ENCODE measurements at places on chromosomes 5 and 9.

GRCh38 chr5:75037106-75037505, 15.3 kb downstream of the GCNT4 start:
- no peak for DNase-seq

DNA sequence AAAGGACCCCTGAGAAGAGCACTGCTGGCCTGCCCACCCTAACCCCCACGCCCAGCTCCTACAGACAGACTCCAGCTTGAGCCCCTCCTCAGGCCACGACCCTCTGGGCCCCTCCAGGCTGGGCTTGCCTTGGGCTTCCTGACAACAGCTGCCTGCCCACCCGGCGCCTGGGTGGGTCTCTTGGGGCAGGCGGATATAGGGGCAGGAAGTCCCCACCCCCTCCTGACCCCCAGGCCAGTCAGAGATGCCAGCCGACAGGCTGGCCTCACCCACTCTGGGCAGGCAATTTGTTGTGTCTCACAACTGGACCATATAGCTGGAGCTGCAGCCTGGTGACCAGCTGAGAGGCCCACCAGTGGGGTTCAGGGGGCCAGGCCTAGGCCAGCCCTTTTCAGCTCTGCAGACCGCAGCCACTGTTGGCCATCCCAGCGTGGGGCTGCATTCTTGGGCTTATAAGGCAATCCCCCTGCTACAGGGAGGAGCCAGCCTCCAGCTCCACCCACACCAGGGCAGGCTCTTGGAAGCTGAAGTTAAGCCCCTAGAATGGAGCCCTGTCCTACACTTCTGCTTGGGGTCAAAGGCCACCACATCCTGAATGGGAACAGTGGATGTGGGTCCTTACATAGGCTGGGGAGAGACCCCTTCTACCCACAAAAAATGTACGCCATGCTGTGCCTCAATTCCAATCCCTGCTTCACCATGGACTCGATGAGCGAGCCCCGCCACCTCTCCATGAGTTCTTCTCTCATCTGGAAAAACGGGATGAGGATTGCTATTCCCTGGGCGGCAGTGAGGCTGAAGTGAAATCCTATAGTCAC, 2.0 kb downstream of the PDLIM7 start:
- DNase-seq, result no peak

DNA sequence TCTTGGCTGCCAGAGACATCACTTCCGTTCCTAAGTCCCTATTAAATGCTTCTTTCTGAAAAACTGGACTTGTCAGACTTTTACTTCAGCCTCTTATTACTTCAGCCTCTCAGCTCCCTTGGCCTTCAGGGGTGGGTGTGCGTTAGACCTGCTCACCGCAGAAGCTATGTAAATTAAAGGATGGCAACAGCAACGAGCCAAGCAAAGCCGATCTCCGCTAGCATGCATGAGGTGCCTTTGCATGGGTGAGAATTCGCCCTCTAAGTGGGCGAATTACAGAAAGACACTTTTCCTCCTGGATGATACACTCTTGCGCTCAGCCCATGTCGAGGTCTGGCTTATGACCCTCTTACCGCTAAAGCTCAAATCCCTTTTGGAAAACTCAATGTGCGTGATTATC, 10.9 kb upstream of the IL3 start:
- no peak for DNase-seq

GRCh38 chr5:58738336-58738735, 155.5 kb downstream of the RAB3C start:
- no peak for DNase-seq

DNA sequence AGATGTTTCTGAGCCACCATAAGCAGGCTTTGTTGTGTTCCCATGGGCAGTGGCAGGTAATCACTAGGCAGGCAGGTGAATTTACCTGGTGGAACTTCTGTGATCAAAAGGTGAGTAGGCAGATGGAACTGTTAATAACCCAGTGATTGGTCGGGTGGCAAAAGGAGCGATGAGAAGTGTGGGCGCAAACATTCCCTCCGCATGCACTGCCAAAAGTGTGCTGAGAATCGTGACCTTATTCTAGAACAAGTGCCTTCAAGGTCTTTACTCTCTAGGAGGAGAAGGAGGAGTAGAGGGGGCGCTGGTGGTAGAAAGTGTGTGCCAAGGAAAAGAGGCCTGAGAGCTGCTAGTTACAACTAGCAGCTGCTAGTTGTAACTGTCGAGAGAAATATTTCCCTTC, 3.3 kb downstream of the OTULINL start:
- no peak for DNase-seq

DNA sequence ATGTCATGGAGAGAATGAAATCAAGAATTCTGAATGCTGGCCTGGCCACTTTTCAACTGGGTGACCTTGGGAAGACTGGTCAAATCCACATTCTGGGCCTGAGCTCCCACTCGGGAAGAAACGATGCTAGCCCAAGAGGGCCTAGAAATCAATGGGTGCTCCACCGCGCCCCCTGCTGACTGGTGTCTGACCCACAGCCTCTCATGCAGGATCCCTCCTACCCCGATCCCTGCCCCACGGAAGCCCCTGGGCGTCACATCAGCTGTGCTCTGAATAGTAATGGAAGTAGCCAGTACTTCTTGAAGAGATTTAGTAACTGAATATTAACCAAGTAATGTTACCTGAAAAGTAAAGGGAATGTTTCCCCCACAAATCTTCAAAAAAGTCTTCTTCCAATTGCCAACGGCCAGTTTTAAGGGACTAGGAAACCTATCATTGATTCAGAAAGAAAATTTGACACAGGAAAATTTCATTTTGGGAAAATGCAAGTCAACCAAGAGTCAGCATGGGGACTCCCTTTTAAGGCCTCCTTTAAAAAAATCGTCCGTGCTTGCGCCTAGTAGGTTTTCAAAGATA, 43.9 kb downstream of the CRB2 start:
- no peak for DNase-seq

DNA sequence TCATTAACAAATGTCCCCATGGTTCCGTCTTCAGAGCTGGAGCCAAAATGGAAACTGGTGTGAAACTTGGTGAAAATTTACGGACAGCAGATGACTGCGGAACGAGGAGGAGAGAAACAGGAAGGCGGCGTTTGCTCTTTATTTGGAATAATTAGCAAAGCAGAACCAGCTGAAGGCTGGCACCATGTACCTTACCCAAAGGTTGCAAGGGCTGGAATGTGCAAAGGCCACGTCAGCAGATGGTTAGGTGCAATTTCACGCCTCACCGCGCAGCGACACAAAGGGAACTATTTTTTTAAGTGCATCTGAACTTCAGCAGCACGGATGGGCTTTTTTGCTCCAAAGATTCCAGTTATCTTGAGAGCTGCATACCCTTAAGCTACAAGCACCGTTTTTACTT, 127.4 kb downstream of the COL23A1 start:
- DNase-seq, result no peak

- DNase-seq, result no peak
These were observed 200.9 kb downstream of the SLIT3 start for GRCh38 chr5:169099801-169100734.

GRCh38 chr5:174834081-174834480, 109.7 kb downstream of the MSX2 start:
- no peak for DNase-seq

DNA sequence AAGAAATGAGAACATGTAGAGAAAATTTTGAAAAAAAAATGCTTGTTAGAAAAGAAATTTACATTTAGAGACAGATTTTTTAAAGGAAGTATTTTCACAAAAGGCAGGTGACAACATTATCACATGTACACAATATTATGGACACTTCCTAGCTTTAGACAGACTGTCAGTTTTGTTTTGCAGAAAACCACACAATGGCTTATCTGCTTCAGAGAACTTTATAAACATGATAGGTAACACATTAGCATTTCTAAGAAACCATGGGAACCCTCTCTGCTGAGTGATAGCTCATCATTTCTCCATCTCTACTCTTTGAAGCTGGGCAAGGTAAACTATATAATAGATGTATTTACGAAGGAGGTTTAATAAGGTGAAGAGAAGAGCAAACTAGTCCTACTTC, 25.6 kb downstream of the POU5F2 start:
- DNase-seq, result no peak

DNA sequence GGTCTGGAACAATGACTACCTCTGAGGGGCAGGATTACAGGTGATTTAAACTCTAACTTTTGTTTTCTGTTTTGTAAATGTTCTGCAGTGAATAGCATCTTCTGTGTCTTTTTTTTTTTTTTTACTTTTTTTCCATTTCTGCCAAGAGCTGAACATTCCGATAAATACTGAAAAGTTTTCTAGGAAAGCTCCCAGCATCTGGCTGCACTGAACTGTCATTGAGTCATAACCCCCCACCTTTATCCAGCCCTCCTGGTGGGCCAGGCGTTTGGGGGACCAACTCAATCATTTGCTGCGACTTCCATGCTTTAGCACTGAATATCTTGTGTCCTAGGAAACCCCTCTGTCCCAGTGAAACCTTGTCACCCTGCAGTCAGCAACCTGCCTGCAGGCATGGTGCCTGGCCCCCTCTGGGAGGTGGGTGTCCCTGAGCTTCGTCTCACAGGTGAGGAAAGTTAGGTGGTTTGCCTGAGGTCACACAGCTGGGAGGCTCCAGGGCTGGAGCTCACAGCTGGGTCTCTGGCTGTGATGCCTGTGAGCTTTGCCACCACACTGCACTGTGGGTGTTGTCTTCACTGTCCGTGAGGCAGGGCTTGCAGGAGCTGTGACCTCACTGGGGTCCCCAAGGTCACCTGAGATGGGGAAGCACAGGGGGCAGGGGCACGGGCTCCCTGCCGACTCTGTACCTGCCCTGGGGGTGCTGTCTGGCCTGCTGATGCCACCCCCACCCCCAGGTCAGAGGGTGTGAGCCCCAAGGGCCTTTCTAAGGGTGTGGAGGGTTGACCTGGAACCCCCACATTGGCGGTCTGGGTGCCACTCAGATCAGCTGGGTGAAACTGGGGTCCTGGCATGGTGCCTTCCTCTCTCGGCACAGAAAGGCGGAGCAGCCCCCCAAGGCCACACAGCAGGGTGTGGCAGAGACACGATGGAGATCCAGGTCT, 14.1 kb downstream of the PLPP7 start:
- DNase-seq, result no peak
